ENCODE measurements at places on chromosomes 6 and 20. TPM values are rescaled to one million over a fixed set of nuclear protein-coding genes. Genes with fewer than 3 reads are reported as not detected.
A peak's percentile ranks its signal among the peaks of the same experiment; 100 is the strongest.

DNA sequence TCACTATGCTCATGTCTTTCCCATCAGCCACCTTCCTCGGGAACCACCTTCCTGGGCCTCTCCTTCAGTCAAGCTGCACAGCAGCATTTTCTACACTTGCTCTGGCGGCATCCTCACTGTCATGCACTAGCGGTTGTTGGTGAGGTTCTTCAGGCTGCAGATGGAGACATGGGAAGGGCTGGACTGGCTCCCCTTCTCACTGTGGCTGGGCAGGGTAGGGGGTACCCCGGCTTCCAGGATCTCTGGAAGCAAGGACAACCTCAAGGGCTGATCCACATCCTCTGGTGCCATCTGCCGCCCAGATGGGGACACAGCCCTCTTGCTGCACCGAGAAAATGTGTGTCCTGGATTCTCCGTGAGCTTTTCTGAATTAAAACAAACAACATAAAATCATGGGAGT lies 180.1 kb upstream of the RNF24 start:
- no peak for DNase-seq

PI16 gene
- not detected for total RNA-seq

- DNase-seq: peak; percentile 71
Observed at GRCh38 chr20:22833851-22834250, 201.3 kb upstream of the SSTR4 start.

BPIFB4 gene
- total RNA-seq: not detected

GRCh38 chr20:7387638-7388193 lies 552.5 kb downstream of the HAO1 start:
- DNase-seq: no peak

- DNase-seq: no peak
Observed at GRCh38 chr6:20001286-20001685, 164.1 kb downstream of the ID4 start.
